Stimulated activated memory B cell treated with anti-CD40 and anti-IgM and Interleukin-4, amounts not matched to agents 10 μg/mL and 1 μg/mL and 100 μg/mL, for 72 hours (primary cell): ENCODE measurements at places on chromosomes 7 and 10.
A peak's percentile ranks its signal among the peaks of the same experiment; 100 is the strongest.

DNA sequence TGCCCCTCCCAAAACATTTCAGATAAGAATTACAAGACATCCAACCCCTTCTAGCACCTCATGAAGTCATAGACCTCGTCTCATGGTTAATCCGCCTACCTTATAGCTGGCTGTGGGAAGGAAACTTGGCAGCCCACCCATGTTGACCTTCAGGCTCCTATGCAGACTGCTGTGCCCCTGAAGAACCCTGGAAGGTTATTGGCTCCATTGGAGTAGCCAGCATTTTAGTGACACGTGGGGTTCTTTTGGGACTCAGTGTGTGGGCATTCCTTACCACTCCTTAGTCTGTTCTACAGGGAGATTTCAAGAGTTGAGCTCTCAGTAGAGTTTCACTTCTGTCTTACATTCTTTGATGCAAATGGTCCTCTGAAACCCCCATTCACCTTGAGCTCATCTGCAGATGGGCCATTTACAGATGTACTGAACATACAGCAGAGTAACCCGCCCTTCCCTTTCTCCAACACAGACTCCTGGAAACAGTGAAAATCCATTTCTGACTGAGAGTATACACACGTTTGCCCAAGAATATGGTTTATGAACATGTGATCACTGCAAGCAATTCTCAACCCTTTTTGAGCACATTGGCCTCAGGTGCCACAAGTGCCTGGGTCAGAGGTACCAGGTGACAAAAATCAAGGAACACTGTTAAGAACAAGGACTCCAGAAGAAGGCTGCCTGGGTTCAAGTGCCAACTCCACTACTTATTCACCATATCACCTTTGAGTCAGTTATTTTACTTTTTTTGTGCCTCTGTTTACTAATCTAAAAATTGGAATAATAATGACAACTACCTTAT lies 54.0 kb upstream of the HECW1 start:
- no peak overlapping the region for H3K27ac ChIP-seq
- H3K36me3 ChIP-seq = no peaks in the 10 kb centered on the region
- H3K27me3 ChIP-seq = no peaks in the 10 kb centered on the region
- peaks cover 11% of the 10 kb centered on the region for H3K4me1 ChIP-seq

- H3K4me1 ChIP-seq = peaks cover 28% of the 10 kb centered on the region
- no peaks in the 10 kb centered on the region for H3K27me3 ChIP-seq
- H3K4me3 ChIP-seq = peak overlapping the region; percentile 83
- H3K27ac ChIP-seq = peak overlapping the region; percentile 81
These were observed 2.4 kb downstream of the CDK6 start for GRCh38 chr7:92833766-92834506.

DNA sequence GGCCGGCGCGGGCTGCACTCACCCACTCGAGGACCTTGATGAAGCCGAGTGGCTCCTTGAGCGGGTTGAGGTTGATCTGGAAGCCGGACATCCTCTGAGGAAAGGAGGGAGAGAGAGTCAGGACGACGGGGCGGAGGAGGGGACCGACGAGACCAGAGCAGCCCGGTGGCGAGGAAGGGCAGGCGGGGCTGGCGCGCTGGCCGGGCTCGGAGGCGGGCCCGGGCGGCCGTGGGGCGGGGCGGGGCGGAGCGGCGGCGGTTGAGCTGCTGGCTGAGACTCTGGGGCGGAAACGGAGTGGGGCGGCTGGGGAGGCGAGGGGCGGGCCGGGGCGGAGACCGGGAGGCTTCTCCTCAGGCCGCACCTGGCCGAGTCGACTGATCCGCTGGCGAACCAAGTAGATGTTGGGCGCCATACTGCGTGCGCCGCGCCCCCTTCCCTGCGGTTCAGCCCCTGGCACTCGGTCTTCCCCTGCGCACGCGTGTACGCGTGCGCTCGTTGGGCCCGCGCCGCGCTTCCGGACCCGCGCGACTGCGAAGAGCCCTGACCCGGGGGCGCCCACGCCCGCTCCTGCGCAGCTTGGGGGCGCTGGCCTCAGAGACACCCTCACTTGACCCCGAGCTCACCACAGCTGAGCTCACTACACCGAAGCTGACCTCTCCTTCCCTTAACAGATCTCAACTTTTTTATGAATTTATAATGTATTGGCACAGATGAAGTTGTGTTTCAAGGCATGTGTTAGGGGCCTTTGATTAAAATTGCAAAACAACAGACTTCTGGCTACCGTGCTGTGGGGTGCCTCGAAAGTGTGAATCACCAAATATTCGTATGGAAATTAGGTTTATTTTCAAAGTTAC lies at the start of gene SYPL1:
TSS of gene SYPL1 (minus strand) at position 195 of the 854 bp plus-strand sequence. CDS start at position 91, 104 bp downstream.
- peaks cover 59% of the 10 kb centered on the region for H3K4me1 ChIP-seq
- no peaks in the 10 kb centered on the region for H3K27me3 ChIP-seq
- peak within 1 kb of the TSS; percentile 98 for H3K27ac ChIP-seq
- H3K4me3 ChIP-seq = peak within 1 kb of the TSS; percentile 91
- ATAC-seq = peak; percentile 92

DNA sequence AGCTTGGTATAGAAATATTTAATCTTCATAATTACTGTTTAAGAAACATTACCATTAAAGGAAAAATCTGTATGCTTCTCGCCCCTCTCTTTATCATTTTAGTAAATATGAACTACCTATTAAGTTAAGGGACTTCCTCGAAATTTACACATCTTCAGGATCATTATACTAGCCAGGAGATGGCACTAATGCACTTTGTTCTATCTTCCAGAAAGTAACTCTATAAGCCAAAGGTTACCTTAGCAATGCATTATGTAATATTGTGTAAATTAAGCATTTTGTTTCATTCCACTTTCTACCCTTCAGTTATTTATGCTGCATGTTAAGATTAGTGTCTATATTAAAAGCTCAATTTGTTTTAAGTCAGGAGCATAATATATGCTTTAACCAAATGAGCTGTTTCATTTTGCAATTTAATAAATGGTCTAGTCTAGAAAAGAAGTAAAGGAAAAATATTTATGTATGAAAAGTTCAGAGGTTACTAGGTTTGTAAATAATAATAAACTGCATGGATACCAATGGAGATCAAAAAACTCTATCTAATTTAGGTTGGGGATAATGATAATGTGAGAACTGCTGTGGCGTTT lies 128.5 kb downstream of the ANKRD7 start:
- ATAC-seq = no peak
- H3K4me3 ChIP-seq = no peak overlapping the region
- H3K27me3 ChIP-seq = peaks cover 6% of the 10 kb centered on the region
- H3K27ac ChIP-seq = no peak overlapping the region
- H3K4me1 ChIP-seq = peaks cover 7% of the 10 kb centered on the region
- no peaks in the 10 kb centered on the region for H3K36me3 ChIP-seq

DNA sequence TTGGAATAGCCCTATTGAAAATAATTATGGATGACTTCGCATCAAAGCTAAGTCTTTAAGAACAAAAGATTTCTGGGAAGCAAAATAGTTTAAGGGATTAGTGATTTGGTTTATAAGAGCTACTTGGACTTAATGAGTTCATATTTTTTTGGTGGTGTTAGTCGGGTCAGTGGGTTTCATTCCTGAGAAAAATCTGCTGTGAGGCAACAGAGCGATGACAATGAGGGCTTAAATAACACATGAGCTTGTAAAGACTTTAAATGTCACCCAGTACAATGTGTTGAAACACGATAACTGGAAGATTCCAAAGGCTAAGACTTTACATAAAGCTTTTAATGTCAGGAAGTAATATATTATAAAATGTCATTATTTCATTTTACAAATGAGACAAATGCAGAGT lies 178.8 kb downstream of the ARL4A start:
- no peak overlapping the region for H3K4me3 ChIP-seq
- H3K27ac ChIP-seq = no peak overlapping the region
- H3K27me3 ChIP-seq = no peaks in the 10 kb centered on the region
- H3K4me1 ChIP-seq = no peaks in the 10 kb centered on the region
- no peak for ATAC-seq

GRCh38 chr10:63644418-63645142 lies 123.4 kb downstream of the REEP3 start:
- H3K4me3 ChIP-seq = no peak overlapping the region
- peaks cover 18% of the 10 kb centered on the region for H3K27me3 ChIP-seq
- H3K36me3 ChIP-seq = no peaks in the 10 kb centered on the region
- no peaks in the 10 kb centered on the region for H3K4me1 ChIP-seq

DNA sequence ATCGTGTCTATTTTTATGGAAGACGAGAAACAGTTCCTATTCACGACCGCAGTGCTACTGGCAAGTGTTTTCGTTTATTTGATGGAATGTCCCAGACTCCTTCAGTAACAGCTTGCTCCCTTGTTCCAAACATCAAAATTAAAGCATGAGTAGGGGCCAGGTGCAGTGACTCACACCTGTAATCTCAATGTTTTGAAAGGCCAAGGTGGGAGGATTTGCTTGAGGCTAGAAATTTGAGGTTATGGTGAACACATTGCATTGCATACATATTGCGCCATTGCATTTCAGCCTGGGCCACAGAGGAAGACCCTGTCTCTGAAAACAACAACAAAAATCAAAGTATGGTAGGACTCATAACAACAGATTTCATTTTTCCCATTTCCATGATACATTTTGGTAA lies 22.8 kb downstream of the PTTG1IP2 start:
- H3K27me3 ChIP-seq = no peaks in the 10 kb centered on the region
- H3K27ac ChIP-seq = no peak overlapping the region
- no peak overlapping the region for H3K4me3 ChIP-seq
- H3K4me1 ChIP-seq = no peaks in the 10 kb centered on the region
- no peak for ATAC-seq

DNA sequence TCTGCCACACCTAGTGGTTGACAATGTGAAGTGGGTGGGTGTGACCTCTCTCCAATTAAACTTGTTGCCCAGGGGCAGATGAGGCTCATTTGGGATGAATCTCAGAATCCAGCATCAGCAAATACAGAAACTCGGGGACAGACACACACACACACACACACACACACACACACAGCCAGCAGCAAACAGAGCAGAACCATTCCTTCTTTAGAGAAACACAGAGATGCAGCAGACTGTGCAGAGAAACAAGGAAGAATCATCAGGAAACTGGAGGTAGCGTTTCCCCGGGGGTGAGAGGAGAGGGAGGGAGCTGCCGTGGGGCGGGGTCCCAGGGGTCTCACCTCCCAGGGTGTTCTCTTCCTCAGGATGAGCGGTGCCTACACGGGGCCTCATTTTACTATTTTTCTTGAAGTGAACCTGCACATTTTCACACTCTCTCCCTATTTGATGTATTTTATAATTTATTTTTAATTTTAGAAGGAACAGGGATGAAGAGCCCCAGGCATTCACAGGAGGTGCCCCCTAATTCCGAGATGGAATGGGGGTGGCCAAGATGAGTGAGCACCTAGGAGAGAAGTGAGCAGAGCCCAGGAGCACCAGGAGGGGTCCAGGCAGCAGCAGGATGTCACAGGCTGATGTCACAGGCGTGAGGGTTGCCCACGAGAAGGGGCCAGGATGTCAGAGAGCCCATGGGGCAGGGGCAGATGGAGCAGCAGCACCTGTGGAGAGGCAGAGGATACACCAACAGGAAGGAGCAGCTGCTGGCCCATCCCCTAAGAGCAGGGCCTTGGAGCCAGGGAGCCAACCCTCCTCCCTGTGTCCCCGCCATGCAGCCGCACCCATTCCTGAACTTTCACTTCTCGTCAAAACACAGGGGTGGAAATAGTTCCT lies 85.3 kb upstream of the PPP2R2D start:
- no peak overlapping the region for H3K27ac ChIP-seq
- no peaks in the 10 kb centered on the region for H3K4me1 ChIP-seq
- no peak overlapping the region for H3K4me3 ChIP-seq
- no peak for ATAC-seq

DNA sequence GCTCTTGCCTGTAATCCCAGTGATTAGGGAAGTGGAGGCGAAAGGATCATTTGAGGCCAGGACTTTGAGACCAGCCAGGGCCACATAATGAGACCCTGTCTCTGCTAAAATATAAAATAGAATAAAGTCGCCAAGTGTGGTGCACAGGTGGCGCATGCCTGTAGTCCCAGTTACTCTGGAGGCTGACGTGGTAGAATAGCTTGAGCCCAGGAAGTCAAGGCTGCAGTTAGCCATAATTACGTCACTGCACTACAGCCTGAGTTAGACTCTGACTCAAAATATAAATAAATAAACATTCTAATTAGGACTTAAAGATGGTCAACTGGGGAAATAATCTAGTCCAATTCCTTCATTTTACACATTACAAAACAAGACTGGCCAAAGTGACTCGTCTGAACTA lies 768 bp downstream of the CHCHD2 start:
- H3K27ac ChIP-seq = peak overlapping the region; percentile 98
- peaks cover 24% of the 10 kb centered on the region for H3K36me3 ChIP-seq
- ATAC-seq = no peak
- H3K27me3 ChIP-seq = no peaks in the 10 kb centered on the region
- H3K4me3 ChIP-seq = peak overlapping the region; percentile 99
